ENCODE measurements at places on chromosomes 11 and 22.

- no peaks in the 10 kb centered on the region for H3K4me1 ChIP-seq
- no peak for DNase-seq
- H3K27me3 ChIP-seq, result peaks cover 7% of the 10 kb centered on the region
Measured at GRCh38 chr11:121210445-121211080, 82.0 kb upstream of the SC5D start.

- DNase-seq, result no peak
- H3K4me3 ChIP-seq, result no peak overlapping the region
- no peaks in the 10 kb centered on the region for H3K27me3 ChIP-seq
- no peaks in the 10 kb centered on the region for H3K4me1 ChIP-seq
Measured at GRCh38 chr22:35697142-35697541, 20.5 kb upstream of the APOL5 start.

- no peaks in the 10 kb centered on the region for H3K27me3 ChIP-seq
- H3K27ac ChIP-seq, result peak overlapping the region; percentile 78
- H3K4me3 ChIP-seq, result no peak overlapping the region
- H3K36me3 ChIP-seq, result no peaks in the 10 kb centered on the region
- DNase-seq, result peak; percentile 94
Measured at GRCh38 chr22:33811686-33812085, 108.6 kb downstream of the LARGE1 start.

- H3K36me3 ChIP-seq, result no peaks in the 10 kb centered on the region
- no peak overlapping the region for H3K4me3 ChIP-seq
- no peaks in the 10 kb centered on the region for H3K27me3 ChIP-seq
- no peak for DNase-seq
Measured at GRCh38 chr11:126115816-126116331, 53.2 kb upstream of the CDON start.

GRCh38 chr11:102620818-102621561, 4.1 kb downstream of the MMP20 start:
- peak; percentile 89 for DNase-seq
- H3K27me3 ChIP-seq, result no peaks in the 10 kb centered on the region
- H3K4me3 ChIP-seq, result no peak overlapping the region
- no peaks in the 10 kb centered on the region for H3K4me1 ChIP-seq

DNA sequence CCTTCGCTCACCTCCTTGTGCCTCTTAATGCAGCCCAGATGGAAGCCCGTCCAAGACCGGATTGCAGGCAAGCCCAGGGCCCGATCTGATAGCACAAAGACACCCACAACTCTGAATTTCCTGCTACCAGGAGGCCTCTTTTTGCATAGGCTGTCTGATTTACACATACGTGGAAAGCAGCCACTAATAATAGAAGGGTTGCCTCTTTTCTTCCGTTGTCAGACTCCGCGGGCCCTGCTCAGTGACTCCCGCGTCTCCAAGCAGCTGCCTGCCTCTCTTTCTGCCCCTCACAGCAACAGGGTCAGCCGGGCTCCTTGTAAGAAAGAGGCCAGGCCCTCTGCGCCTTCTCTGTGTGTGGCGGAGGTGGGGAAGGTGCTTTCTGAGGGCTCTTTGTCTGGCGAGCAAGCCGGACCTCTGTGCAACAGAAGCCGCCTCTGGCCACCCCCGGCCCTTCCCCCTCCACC, 26.7 kb downstream of the FLI1 start:
- H3K4me1 ChIP-seq, result peaks cover 78% of the 10 kb centered on the region
- DNase-seq, result no peak
- no peaks in the 10 kb centered on the region for H3K27me3 ChIP-seq
- no peak overlapping the region for H3K4me3 ChIP-seq
- H3K36me3 ChIP-seq, result no peaks in the 10 kb centered on the region
- peak overlapping the region; percentile 28 for H3K27ac ChIP-seq

GRCh38 chr11:118689503-118689851, 10.0 kb upstream of the TREH start:
- H3K4me3 ChIP-seq, result peak overlapping the region; percentile 52
- no peaks in the 10 kb centered on the region for H3K27me3 ChIP-seq
- DNase-seq, result no peak
- H3K27ac ChIP-seq, result peak overlapping the region; percentile 71
- peaks cover 19% of the 10 kb centered on the region for H3K4me1 ChIP-seq

- H3K27me3 ChIP-seq, result no peaks in the 10 kb centered on the region
- peak overlapping the region; percentile 78 for H3K27ac ChIP-seq
- H3K4me1 ChIP-seq, result peaks cover 52% of the 10 kb centered on the region
Measured at GRCh38 chr11:34345540-34345876, 12.3 kb downstream of the ABTB2 start.
